ENCODE measurements at places on chromosomes 11 and 22.
A peak's percentile ranks its signal among the peaks of the same experiment; 100 is the strongest.

GRCh38 chr11:75301131-75301530 lies 50.3 kb downstream of the ARRB1 start:
- DNase-seq: no peak

DNA sequence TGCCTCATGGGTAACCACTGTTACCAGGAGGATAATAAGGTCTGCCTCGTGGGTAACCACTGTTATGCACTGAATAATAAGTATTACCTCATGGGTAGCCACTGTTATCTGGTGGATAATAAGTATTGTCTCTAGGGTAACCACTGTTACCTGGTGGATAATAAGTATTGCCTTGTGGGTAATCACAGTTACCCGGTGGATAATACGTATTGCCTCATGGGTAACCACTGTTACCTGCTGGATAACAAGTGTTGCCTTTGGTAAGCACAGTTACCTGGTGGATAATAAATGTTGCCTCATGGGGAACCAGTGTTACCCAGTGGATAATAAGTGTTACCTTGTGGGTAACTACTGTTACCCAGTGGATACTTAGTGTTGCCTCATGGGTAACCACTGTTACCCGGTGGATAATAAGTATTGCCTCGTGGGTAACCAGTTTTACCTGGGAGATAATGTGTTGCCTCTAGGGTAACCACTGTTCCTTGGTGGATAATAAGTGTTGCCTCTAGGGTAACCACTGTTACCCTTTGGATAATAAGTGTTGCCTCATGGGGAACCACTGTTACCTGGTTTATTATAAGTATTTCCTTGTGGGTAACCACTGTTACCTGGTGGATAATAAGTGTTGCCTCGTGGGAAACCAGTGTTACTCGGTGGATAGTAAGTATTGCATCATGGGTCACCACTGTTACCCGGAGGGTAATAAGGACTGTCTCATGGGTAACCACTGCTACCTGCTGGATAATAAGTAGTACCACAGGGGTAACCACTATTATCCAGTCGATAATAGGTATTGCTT lies 10.6 kb upstream of the NXPE4 start:
- no peak for DNase-seq

- no peak for DNase-seq
Measured at GRCh38 chr11:134036492-134037045, 32.3 kb upstream of the JAM3 start.

GRCh38 chr11:60700689-60701468 lies 1.5 kb downstream of the MS4A8 start:
- peak; percentile 68 for DNase-seq

GRCh38 chr11:116044520-116044919 lies 540.3 kb upstream of the CADM1 start:
- no peak for DNase-seq

All from KBM-7 (cell line).